ENCODE measurements at places on chromosomes 16 and 17.

- DNase-seq = peak; percentile 6
These were observed 605 bp downstream of the MRTFB start for GRCh38 chr16:14071576-14072271.

DNA sequence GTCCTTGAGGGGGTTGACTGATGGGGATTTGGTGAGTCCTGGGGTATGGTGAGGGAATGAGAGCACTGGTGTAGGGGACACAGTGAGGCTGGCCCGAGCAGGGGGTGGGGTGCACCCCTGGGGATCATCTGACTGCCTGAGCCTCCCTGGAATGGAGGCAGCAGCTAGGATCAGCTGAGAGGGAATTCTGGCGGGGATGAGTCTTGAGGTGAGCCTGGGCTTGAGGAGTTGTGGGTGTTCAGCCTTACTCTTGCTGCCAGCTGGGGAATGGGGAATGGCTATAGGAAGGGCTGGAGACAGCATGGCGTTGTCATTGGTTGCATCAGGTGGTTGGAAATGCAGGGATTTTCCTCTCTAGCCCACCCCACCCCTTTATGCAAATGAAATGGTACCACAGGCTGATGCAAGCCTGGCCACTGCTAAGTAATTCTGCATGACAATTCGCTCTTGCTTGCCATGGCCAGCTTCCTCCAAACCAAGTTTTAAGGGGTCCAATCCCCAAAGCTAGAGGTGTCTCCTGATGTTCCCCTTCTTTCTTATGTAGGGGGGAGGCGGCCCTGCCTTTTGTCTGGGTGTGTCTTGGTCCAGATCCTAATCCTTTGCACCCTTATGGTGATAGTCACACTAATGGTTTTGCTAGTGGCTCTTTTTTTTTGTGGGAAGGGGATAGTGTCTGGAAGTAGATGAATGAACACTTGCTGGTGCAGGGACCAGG lies 7.5 kb downstream of the NFE2L1 start:
- no peak for DNase-seq

DNA sequence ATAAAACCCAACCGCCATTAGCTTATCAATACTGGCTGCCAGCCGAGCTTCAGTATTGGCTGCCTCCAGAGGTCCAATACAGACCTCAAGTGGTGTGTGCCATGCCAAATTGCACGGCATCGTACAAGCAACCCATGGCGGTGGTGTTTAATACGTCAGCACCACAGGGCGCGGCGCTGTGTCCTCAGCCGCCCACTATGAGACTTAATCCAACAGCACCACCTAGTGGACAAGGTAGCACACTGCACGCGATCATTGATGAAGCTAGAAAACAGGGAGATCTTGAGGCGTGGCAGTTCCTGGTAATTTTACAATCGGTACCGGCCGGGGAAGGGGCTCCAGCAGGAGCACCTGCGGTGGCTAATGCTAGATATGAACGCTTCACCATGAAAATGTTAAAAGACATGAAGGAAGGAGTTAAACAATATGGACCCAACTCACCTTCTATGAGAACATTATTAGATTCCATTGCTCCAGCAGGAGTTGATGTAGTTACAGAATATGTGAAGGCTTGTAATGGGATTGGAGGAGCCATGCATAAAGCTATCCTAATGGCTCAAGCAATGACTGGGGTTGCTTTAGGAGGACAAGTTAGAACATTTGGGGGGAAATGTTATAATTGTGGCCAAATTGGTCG lies 15.4 kb downstream of the FLYWCH1 start:
- DNase-seq = peak; percentile 90

DNA sequence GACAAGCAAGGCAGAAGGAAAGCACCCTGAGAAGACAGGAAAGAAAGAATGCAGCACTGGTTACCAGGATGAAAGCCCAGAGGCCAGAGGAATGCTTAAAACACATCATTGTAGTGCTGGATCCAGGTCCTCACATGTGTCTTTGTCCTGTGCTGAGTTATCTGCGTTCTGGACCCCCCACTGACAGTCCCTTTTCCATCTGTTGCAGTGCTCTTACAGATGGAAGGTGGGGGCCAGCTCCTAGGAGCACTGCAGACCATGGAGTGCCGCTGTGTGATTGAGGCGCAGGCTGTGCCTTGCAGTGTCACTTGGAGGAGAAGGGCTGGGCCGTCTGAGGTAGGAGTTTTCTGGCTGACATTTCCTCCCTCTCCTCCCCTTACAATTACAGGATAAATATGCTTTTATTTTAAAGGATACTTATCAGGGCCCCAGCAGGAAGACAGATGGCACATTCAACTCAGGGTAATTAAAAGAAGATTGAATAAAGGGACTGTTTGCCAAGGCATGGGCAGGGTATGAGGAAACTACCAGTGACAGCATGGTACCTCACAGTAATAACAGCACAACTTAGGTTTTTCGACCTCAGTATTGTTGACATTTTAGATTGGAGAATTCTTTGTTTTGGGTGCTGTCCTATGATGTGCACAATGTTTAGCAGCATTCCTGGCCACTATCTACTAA lies 3.0 kb downstream of the EME1 start:
- DNase-seq = no peak

GRCh38 chr16:88785106-88785924 lies at the start of gene PIEZO1:
Gene PIEZO1, minus strand, starts transcription at chr16:88785220. Its CDS starts 256 bp downstream, at chr16:88784964.
- DNase-seq = peak; percentile 33

GRCh38 chr17:75877752-75878173 lies 618 bp downstream of the TRIM47 start:
- DNase-seq = peak; percentile 53

DNA sequence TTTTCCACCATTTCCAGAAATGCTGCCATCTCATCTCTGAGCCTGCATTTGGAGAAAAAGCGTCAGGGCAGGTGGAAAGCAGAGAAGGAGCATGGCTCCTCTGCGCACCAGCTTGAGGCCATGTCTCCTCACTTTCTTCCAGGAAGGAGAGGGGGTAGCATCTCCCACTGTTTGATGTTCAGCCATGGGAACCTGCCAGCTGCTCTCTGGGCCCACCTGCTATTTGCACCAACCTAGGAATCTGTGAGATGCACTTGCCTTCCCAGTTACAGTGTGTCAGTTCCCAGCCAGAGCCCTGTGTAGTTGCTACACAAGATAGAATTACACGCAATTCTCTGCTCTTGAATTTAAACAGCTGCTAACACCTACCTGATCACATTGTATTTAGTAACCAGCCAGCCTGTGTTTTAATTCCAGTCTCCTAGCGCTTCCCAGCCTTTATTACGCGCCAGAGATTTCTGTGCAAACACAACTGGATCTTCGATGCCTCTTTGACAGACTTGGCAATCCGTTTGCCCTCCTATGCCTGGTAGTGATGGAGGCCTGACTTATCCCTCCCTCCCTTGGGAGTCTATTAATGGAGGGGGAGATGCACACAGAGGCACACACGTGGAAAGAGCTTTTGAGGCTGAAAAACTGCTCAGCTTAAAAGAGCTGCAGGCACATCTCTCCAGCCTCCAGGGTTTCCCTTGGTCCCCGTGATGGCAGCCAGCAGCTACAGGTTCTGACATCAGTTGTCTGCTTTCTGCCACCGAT lies 98.1 kb upstream of the SEC14L1 start:
- DNase-seq = no peak

GRCh38 chr17:59487161-59487873 lies 78.1 kb upstream of the DHX40 start:
- peak; percentile 72 for DNase-seq

GRCh38 chr17:49497148-49498028 lies 2.3 kb downstream of the NGFR start:
- DNase-seq = no peak

DNA sequence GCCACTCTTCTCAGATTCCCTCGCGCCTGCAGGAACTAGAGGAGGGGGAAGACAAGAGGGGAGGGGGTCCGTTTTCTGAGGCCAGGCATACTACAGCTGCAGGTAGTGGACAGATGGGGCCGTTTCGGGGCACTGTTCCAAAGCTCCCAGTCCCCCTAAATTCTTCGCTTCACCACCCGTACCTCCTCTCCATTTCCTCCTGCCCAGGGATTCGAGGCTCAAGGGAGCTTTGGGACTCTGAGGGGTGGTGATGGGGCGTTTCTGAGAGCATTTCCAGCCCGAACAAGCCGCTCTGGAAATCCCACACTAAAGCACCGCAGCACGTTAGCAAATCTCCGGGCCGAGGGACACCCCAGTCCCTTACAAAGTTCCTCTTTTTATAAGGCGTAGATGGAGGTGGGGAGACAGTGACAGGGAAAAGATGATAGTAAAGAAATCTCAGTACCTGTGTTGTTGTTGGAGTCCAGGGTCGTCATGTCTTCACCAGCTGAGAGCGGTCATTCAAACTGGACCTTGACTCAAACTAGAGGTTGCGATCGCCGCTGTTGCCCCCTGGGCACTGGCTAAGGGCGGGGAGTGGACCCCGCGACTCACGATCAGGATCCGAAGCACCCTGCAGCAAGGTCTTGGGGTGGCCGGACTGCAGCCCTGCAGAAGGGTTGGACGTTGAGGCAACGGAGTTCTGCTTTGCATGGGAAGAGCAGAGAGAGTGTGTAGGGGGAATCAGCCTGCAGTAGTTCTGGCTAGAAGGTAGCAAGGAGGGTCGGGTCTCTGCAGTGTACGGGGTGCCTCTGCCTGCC lies 570 bp downstream of the NR1D1 start:
- no peak for DNase-seq

DNA sequence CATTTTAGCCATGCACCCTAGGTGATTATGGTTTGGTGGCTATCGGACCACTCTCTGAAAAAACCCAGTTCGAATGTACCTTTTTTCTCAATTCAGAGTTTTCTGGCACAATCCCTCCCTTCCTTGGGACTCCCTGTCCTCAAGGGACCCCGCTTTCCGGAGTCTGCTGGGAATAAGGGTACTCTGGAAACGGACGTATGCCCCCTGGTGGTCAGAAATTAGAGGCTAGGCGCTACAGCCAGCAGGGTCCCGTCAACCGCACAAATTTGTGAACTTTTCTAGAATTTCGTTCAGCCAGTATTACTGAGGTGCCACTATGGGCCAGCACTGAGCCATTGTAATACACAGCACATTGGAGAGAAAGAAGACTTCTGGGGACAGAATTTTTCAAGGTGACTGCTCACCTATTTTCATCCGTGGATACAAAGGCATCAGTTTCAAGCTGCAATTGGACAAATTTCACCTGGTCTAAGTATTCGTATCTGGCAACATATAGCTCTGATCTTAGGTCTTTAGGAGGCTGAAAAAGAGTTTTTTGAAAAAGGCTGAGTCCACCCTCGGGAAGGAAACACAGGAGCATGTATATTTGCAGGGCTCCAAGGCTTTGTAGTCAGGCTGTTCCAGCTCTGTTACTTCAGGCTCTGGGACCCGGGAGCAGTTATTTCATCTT lies 27.1 kb upstream of the CRYBA1 start:
- peak; percentile 91 for DNase-seq

DNA sequence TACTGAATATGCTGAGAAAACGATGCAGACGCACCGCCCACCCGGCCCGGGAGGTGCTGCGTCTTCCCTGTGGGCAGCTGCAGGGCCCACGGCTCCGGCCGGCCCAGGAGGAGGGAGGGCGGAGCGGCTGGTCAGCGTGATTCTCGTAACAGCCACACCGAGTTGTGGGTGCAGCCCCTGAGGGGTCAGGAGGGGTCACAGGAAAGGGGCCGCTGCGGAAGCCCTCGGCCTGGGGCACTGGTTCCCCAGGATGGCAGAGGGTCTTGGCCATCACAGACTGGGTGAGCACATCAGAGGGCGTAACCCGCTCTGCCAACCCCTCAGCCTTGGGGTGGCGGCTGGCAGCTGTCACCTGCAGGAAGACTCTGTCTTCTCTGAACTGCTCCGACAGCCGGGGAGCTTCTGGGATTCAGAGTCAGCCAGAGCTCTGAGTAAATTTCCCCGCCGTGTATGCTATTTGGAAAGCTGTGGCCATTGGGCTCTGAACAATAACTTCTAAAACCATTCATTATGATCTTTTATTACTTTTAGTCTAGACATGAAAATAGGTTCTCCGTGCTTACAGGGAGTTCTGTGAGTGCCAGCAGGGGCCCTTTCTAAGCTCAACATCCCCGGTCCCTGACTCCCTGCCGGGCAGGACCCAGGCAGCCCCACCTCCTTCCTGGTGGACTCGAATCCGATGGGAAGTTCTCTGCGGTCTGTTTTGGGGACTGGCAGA lies 87.4 kb upstream of the CHMP6 start:
- DNase-seq = no peak

DNA sequence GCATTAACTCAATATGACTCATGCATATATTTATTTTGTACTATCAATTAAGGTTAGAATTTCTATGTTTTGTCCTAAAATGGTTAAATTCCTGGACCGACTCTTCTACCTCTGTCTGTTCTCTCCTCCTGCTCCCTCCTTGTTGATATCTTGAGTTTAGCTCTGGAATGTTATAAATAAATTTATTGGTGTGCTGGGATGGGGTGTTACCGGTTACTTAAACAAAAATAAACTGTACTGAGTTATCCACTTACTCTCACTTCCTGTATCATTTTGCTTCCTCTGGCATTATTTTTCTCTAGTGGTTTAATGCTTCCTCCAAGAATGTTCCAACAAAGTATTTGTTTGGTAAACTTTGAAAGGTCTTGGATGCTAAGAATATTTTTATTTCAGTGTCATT lies 120.1 kb downstream of the ABCA8 start:
- no peak for DNase-seq

- no peak for DNase-seq
These were observed 52.5 kb downstream of the BANP start for GRCh38 chr16:88003736-88004135.

- DNase-seq = no peak
These were observed 230.7 kb downstream of the HS3ST4 start for GRCh38 chr16:25922438-25922837.

DNA sequence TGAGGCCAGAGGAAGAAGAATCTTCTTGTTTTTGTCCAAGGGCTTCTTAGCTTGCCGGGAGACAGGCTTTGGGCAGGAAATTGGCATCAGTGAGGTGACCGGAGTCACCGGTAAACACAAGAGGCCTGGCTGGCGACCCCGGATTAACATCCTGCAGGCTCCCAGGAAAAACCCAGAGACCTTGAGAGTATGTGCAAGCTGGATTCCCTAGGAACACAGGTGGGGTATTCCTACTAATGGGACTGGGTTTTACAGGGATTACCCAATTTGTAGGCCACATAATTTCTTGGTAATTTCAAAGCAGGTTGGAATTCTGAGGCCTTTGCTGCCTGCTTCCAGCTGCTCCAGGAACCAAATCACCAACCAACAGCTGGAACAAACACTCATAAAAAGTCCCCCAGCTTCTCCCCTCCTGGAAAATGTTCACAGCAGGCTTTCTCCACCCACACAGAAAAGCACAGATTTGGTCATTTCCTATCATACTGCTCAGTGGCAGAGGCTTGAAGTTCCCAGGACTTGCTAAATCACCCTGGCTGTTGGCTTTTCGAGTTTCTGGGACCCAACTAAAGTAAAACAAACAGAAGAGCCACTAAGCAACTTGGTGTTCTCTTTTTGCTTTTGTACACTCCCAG lies 258.8 kb downstream of the IRF8 start:
- no peak for DNase-seq

- DNase-seq = no peak
These were observed 87.3 kb upstream of the CORO6 start for GRCh38 chr17:29709866-29710519.
